EL (cell line): ENCODE measurements at places on chromosomes 4 and X.

DNA sequence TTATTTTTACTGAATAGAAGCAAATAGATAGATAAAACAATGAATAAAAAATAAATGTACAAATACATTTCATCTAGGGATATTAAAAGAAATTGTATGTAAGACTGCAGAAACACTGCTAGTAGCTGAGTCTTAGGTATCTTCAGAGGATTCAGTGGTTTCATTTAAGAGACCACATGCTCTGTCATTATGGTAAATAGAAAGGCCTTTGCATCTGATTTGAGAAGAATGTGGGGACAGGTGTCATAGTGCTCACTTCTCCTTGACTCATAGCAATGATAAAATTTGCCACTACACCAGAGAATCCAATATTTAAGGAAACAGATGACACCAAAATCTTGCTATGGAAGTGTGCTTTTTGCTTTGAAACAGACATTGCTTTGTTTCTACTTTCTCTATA lies 59.8 kb upstream of the PPP1R2C start:
- DNase-seq = no peak

- DNase-seq = no peak
Measured at GRCh38 chr4:24063731-24064130, 173.9 kb upstream of the PPARGC1A start.

- DNase-seq = no peak
Measured at GRCh38 chrX:132858018-132858417, 100.4 kb downstream of the HS6ST2 start.

GRCh38 chr4:4618847-4619246 lies 77.0 kb upstream of the STX18 start:
- no peak for DNase-seq

- DNase-seq = no peak
Measured at GRCh38 chrX:132059973-132060540, 37.0 kb downstream of the STK26 start.
